ENCODE measurements at places on chromosomes 3 and 15. TPM values are rescaled to one million over a fixed set of nuclear protein-coding genes. Genes with fewer than 3 reads are reported as not detected.
A peak's percentile ranks its signal among the peaks of the same experiment; 100 is the strongest.

DNA sequence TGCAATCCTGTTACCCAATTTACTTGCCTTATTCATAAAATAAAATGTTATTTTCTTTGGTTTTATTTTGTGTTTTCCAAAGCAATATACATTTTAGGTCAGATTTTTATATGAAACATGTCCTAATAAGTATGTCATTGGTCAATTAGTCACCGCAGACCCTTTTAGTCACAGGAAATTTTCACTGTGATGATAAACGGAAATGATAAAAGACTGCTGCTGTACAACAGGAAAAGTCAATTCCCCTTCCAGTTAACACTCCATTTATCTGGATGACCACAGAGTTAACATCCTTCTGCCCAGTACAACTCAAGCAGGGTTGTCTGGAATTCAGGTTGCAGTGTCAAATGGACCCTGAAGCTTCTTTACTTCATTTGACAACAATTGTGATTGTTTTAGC, 175.2 kb downstream of the LSAMP start:
- no peak for DNase-seq

Gene MOBP
- total RNA-seq, result not detected

DNA sequence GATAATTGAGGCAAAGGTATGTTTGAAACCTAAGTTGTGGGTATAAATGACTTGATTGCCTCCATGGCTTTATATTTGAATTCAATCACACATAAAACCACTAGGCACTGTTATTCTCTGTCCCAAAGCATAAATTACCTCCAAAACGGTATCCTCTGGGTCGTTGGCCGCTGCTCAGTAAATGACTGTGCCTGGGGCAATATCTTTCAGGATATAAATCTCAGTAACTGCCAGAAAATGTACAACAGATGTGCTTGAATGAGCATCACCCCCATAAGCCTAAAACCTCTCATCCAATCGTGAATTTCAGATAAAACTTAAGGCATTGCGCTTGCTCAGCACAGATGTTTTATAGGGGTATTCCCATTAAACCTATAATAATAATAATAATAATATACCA, 19.0 kb upstream of the C3orf49 start:
- no peak for DNase-seq

- no peak for DNase-seq
Measured at GRCh38 chr3:37532168-37532567, 329.5 kb upstream of the CTDSPL start.

- no peak for DNase-seq
Measured at GRCh38 chr3:197038679-197039462, 9.3 kb upstream of the MELTF start.

Gene EXD1
- total RNA-seq, result not detected

Gene FETUB
- total RNA-seq, result not detected

GRCh38 chr3:13494463-13495350, 14.6 kb downstream of the HDAC11 start:
- no peak for DNase-seq

DNA sequence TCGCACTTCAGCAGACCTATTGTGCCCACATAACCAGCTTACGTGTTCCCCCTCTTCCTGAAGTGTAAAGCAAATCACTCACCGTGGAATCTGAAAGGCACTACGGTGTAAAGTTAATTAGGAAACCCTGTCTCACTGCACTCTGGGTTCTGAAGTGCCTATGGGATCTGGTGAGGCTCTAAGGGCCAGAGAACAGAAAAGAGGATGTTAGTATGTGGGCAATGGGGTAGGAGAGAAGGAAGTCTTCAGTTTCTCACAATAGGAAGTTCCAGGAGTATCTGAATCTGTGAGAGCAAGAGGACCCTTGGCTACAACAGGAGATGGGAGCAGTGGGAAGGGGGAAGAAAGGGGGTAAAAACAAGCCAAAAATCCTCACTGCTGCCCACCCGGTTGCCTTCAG, 71.4 kb downstream of the ITGB5 start:
- no peak for DNase-seq

DNA sequence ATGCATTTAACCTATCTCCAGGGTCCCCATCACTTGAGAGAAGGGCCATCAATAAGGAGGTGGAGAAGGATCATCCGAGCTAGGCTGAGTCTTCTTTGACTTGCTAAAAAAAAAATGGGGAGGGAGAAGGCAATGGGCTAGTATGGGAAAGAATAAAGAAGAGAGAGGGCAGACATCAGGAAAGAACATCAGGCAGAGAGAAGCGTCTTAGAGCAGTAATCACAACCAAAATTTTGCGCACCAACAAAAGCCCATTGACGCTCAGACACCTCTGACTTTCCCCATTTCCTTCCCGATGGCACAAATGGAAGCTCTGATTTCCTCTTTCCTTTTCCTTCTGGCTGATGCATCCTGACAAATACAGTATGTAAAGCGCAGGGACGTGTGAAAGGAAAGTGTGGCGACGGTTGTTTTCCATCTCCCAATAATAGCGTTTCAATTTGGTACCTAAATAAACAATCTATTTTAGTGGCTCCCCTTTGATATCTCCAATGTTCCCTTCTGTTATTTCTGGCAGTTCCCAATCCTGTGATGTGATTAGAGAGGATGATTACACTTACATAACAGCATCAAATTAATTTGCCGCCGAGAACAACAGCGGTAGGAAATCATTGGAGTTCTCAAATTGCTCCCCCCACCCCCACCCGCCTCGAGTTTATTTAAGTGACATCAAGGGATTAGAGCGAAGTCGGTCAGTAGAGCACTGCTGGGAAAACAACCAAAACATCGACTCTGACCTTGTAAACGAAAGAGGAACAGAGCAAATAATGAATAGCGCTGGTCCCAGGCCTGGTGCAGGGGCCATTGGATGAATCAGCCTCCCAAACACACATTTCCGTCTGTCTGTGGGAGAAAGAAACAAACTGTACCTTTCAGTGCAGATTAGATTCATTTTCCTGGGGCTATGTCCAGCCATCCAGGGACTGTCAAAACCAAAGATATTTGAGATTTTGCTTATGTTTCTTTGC, 273.3 kb upstream of the ICE2 start:
- no peak for DNase-seq

GRCh38 chr15:37111427-37111717, 11.0 kb upstream of the MEIS2 start:
- DNase-seq, result no peak

DNA sequence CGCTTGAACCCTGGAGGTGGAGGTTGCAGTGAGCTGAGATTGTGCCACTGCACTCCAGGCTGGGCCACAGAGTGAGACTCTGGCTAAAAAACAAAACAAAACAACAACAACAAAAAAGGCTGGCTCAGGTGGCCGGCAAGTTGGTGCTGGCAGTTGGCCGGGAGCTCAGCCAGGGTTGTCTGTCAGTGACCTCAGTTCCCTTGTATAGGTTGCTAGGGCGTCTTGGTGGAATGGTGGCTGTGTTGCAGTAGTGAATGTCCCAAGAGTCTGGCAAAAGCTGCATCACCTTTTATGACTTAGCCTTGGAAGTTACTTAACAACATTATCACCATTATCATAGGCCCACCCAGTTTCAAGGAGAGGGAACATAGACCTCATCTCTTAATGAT, 40.6 kb downstream of the ASB7 start:
- no peak for DNase-seq

Gene CCPG1
- 9.0 TPM for total RNA-seq

DNA sequence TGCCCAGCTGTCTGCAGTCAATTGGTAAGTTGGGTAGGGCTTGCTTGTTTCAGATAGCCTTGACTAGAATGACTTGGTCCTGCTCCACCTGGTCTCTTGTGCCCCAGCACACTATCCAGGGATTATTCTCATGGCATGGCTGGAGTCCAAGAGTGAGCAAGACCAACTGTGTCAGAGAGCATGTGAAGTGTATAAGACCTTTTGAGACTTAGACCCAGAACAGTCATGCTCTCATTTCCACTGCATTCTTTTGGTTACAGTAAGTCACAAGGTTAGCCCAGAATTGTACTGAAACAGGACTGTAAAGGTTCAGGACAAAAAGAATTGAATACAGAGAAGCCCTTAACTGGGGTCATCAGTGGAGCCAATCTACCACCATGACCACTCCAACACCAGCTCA, 650.8 kb upstream of the ADAMTS9 start:
- no peak for DNase-seq

DNA sequence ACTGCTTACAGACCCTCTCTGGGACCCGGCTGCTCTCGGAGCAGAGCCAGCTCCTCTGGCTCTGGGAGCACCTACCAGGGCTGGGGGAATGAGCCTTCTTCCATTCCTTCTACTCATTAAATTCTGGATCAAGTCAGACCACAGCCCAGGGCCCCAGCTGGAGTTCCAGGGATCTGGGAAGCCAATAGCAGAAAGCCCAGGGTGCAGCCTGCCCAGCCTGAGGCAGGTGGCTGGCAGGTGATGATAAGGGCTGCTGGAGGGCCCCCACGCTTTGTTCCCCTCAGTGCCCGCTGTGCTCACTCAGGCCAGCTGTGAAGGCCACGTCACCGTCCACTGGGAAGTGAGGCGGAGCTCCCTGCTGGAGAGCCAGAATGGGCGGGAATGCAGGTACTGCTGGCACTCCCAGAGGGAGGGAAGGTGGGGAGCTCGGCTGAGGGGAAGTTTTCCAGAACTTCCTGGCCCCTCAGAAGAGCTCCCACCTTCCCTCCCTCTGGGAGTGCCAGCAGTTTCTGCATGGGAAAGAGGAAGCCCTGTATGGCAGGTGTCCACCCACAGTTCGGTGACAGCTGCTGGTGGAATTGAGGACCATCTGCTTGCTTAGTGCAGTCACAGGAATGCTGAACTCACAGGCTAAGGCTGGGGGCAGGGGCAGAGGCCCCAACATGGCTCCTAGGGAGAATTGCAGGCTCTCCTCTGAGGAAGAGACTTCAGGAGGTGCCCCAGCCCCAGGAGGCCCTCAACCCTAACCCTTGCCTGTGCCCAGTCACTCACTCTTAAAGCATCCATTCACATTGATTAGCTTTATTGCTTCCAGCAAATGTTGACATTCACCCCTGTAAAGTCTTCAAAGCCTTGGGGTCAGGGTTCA, 12.6 kb upstream of the RTP3 start:
- DNase-seq, result no peak

Gene ITGB5
- total RNA-seq, result 2.2 TPM

Gene SCAANT1
- not detected for total RNA-seq

- no peak for DNase-seq
Measured at GRCh38 chr15:50820808-50821382, 55.4 kb upstream of the SPPL2A start.

Gene SLC27A2
- 75.4 TPM for total RNA-seq

GRCh38 chr15:90202929-90203328, 1.8 kb downstream of the SEMA4B start:
- DNase-seq, result no peak

DNA sequence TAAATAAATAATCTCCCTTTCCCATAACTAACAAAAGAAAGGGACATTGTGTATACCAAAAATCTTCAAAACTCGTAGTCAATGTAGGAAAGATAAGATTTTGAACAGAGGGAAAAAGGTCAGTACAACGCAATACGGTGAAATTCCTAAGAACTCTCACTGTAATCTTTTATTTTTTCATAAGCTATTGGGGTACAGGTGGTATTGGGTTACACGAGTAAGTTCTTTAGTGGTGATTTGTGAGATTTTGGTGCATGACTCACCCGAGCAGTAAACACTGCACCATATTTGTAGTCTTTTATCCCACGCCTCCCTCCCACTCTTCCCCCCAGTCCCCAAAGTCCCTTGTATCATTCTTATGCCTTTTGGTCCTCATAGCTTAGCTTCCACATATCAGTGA, 718.0 kb downstream of the TBL1XR1 start:
- DNase-seq, result no peak

Gene SPG21
- total RNA-seq, result 70.4 TPM

GRCh38 chr3:186044968-186045367, 63.9 kb downstream of the ETV5 start:
- DNase-seq, result no peak

GRCh38 chr15:97680606-97681220, 279.8 kb upstream of the ARRDC4 start:
- no peak for DNase-seq

DNA sequence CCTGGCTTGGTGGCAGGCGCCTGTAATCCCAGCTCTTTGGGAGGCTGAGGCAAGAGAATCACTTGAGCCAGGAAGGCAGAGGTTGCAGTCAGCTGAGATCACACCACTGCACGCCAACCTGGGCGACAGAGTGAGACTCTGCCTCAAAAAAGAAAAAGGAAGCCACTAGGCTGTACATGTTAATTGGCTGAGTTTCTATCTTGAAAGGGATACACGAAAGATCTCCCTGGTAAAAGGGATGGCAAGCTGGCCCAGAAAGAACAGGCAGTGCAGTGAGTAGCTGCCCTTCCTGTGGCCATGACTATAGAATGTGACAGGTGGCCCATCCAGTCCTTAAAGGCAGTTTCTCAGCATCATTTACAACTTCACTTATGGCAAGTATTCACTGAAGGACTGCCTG, 12.3 kb downstream of the LRIG1 start:
- DNase-seq, result peak; percentile 72

Gene TM4SF4
- total RNA-seq, result not detected

- DNase-seq, result no peak
Measured at GRCh38 chr3:10177737-10178136, 13.0 kb downstream of the IRAK2 start.

- DNase-seq, result peak; percentile 88
Measured at GRCh38 chr3:53709860-53710674, 136.2 kb downstream of the CHDH start.
